ENCODE measurements at places on chromosomes 1 and 21. TPM values are rescaled to one million over a fixed set of nuclear protein-coding genes. Genes with fewer than 3 reads are reported as not detected.

DNA sequence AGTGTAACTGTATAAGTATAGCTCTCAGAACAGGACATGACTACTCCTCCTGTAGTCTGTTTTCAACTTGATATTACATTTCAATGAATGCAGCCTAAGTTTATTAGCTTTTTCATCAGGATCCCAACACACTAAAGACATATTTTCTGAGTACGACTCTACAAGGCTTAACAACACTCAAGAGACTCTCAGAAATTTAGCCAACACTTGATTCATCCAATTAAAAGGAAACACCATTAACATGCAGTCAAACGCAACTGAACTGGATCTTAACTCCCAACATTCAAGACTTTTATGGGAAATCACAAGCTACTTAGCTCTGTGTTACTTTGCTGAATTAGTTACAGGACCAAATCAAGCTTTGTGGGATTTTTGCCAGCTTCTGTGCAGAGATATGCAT, 65.2 kb upstream of the SGIP1 start:
- no peaks in the 10 kb centered on the region for H3K36me3 ChIP-seq
- H3K27me3 ChIP-seq, result no peaks in the 10 kb centered on the region
- H3K4me1 ChIP-seq, result no peaks in the 10 kb centered on the region
- no peak overlapping the region for H3K27ac ChIP-seq
- DNase-seq, result no peak
- H3K4me3 ChIP-seq, result no peak overlapping the region

Gene RHOU
- total RNA-seq, result 16.4 TPM

Gene LCA5L
- 0.42 TPM for total RNA-seq

Gene VPS13D
- total RNA-seq, result 37.9 TPM

Gene FCRL1
- total RNA-seq, result not detected

Gene BPNT1
- total RNA-seq, result 36.8 TPM

Gene CD244
- 0.28 TPM for total RNA-seq

GRCh38 chr1:23548704-23549143, 10.6 kb downstream of the ID3 start:
- H3K4me3 ChIP-seq, result no peak overlapping the region
- DNase-seq, result peak; percentile 46
- H3K27me3 ChIP-seq, result no peaks in the 10 kb centered on the region
- H3K4me1 ChIP-seq, result peaks cover 13% of the 10 kb centered on the region

- no peaks in the 10 kb centered on the region for H3K36me3 ChIP-seq
- H3K4me3 ChIP-seq, result no peak overlapping the region
- no peak for DNase-seq
- H3K27me3 ChIP-seq, result no peaks in the 10 kb centered on the region
- H3K27ac ChIP-seq, result no peak overlapping the region
Observed at GRCh38 chr1:152497273-152497672, 13.3 kb upstream of the LCE5A start.

Gene TMEM240
- total RNA-seq, result 2.0 TPM

- H3K4me1 ChIP-seq, result no peaks in the 10 kb centered on the region
- no peaks in the 10 kb centered on the region for H3K27me3 ChIP-seq
- no peaks in the 10 kb centered on the region for H3K36me3 ChIP-seq
- DNase-seq, result no peak
- no peak overlapping the region for H3K27ac ChIP-seq
- H3K4me3 ChIP-seq, result no peak overlapping the region
Observed at GRCh38 chr1:57202241-57202640, 221.6 kb downstream of the DAB1 start.

DNA sequence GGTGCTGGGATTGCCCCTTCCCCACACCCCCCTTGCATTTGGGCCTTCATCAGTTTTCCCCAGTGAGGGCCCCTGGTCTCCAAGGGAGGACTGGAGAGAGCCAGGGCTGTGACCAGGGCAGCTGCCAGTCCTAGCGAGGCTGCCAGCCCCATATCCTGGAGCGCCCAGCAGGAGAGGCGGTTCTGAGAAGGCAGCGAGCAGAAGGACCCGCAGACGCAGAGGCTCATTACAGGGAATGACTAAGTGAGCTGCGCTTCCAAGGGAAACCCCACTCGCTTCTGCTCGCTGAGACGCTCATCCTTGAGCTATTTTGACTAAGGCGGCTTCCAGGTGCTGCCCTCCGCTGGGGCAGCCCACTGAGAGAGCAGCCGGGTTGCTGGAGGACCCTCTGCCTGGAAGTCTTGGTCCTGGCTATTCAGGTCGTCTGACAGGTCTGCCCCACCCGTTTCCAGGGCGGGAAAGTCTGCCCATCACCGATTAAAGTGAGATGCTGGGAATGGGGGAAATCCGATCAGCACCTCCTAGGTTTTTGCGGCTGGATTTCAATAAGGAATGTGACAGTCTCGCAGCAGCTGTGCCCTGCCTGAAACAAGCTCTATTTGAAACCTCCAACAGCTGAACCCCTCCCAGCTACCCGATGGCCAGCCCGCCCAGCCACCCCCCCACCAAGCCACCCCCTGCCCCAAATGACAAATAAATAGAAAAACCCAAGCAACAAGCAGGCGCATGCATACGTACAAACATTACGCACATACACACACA, 2.8 kb downstream of the KCNN3 start:
- peaks cover 11% of the 10 kb centered on the region for H3K4me1 ChIP-seq
- peak overlapping the region; percentile 56 for H3K27ac ChIP-seq
- no peak overlapping the region for H3K4me3 ChIP-seq
- no peaks in the 10 kb centered on the region for H3K36me3 ChIP-seq
- DNase-seq, result no peak

DNA sequence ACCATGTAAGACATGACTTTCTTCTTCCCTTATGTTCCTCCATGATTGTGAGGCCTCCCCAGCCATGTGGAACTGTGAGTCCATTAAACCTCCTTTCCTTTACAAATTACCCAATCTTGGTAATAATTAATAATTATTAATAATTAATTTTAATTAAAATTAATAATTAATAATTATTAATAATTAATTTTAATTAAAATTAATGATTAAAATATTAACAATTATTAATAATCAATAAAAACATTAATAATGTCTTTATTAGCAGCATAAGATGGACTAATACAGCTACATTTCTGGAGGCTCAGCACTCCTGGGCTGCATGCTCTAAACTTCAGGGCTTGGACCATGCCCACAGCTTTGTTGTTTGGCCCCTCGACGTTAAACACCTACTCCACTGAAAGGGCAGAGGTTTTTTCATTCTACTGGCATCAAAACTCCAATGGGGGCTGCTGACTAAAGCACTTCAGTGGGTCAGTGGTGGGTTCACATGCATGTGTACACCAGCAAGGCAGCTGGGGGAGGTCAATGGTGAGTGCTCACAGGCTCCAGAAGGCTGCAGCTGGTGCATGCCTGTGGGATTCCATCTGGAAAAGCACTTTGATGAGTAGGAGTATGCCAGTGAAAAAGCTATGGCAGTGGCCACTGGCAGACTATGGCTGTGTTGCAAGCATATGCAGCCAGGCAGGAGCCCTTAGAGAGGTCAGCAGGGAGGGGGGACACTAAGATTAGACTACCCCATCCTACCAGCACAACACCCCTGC, 561.3 kb downstream of the NCAM2 start:
- no peaks in the 10 kb centered on the region for H3K36me3 ChIP-seq
- DNase-seq, result no peak
- no peak overlapping the region for H3K27ac ChIP-seq

DNA sequence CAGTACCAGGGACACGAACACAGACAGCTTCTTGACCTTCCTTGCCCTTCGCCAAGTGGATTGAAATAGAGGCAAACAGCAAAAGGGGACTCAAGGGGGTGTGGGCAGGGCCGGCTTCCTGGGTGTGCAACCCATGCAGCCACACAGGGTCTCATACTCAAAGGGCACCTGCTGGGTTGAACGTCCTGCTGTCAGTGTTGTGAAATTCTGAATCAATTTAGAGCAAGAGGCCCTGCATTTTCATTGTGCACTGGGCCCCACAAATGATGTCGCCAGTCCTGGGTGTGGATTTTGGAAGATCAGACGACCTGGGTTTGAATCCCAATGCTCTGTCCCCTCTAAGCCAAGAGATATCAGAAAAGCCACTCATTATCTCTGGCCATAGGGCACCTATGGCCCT, 51.1 kb downstream of the CASZ1 start:
- no peaks in the 10 kb centered on the region for H3K27me3 ChIP-seq
- H3K36me3 ChIP-seq, result no peaks in the 10 kb centered on the region
- no peak for DNase-seq
- H3K27ac ChIP-seq, result no peak overlapping the region

Gene TNFSF4
- total RNA-seq, result 1.4 TPM

- H3K27me3 ChIP-seq, result no peaks in the 10 kb centered on the region
- no peaks in the 10 kb centered on the region for H3K36me3 ChIP-seq
- no peaks in the 10 kb centered on the region for H3K4me1 ChIP-seq
- H3K27ac ChIP-seq, result no peak overlapping the region
Observed at GRCh38 chr21:35652872-35653271, 407.5 kb downstream of the SETD4 start.

DNA sequence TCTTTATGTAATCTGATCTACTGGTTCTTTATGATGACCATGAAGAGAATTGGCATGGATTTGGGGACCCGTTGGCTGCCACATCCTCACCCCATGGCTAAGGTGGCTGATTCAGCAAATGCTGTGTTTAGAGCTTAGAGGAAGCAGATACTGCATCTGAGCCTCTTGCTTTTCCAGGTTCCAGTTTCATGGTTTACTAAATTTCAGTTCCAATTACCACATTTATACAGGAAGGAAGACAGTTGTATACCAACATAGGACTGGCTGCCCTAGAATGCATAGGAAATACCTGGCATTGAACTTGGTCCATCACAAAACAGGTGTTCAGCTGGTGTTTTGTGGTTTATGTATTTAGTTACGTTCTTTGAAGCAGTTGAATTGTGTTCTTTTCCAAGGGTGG, 107.1 kb downstream of the ST3GAL3 start:
- H3K27ac ChIP-seq, result no peak overlapping the region
- no peak overlapping the region for H3K4me3 ChIP-seq
- peaks cover 5% of the 10 kb centered on the region for H3K4me1 ChIP-seq

- no peaks in the 10 kb centered on the region for H3K4me1 ChIP-seq
- no peak overlapping the region for H3K27ac ChIP-seq
- H3K27me3 ChIP-seq, result peaks cover 13% of the 10 kb centered on the region
- no peak for DNase-seq
- H3K36me3 ChIP-seq, result no peaks in the 10 kb centered on the region
- no peak overlapping the region for H3K4me3 ChIP-seq
Observed at GRCh38 chr1:24878775-24879742, 51.0 kb downstream of the RUNX3 start.

GRCh38 chr1:38012363-38013226, at the start of gene UTP11:
Gene UTP11, plus strand, starts transcription at chr1:38012734. Its CDS starts 69 bp downstream, at chr1:38012803.
- H3K27me3 ChIP-seq, result no peaks in the 10 kb centered on the region
- peak; percentile 99 for DNase-seq
- peak within 1 kb of the TSS; percentile 85 for H3K4me3 ChIP-seq
- peaks cover 33% of the 10 kb centered on the region for H3K4me1 ChIP-seq

DNA sequence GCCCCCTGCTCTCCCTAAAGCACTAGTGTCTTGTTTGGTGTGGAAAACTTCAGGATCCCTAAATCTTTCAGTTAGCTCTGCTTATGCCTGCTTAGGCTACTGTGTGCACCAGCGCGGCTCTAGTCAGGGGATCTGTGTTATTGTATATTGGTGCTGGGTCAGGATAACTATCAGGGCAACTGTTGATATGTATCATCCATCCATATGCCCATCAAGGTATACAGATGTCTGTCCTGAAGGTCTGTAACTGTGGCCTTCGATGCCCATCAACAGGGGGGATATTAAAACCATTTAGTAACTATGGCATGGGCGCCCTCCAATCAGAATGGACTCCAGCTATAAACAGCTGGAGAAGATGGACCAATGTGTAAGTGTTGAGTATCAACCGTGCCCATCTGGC, 12.4 kb downstream of the NT5C1A start:
- H3K4me1 ChIP-seq, result no peaks in the 10 kb centered on the region
- H3K27me3 ChIP-seq, result no peaks in the 10 kb centered on the region
- no peak overlapping the region for H3K4me3 ChIP-seq
- H3K36me3 ChIP-seq, result no peaks in the 10 kb centered on the region
- no peak overlapping the region for H3K27ac ChIP-seq

Gene TTLL10
- total RNA-seq, result not detected

- DNase-seq, result no peak
- H3K27me3 ChIP-seq, result peaks cover 67% of the 10 kb centered on the region
- no peak overlapping the region for H3K4me3 ChIP-seq
- peaks cover 11% of the 10 kb centered on the region for H3K4me1 ChIP-seq
- no peak overlapping the region for H3K27ac ChIP-seq
- H3K36me3 ChIP-seq, result no peaks in the 10 kb centered on the region
Observed at GRCh38 chr1:1061682-1062345, 12.3 kb downstream of the RNF223 start.

GRCh38 chr1:84705513-84705912, 15.3 kb upstream of the SSX2IP start:
- H3K4me1 ChIP-seq, result no peaks in the 10 kb centered on the region
- H3K27ac ChIP-seq, result no peak overlapping the region
- no peak for DNase-seq
- no peaks in the 10 kb centered on the region for H3K27me3 ChIP-seq
- H3K4me3 ChIP-seq, result no peak overlapping the region

Gene OR6N1
- total RNA-seq, result not detected

DNA sequence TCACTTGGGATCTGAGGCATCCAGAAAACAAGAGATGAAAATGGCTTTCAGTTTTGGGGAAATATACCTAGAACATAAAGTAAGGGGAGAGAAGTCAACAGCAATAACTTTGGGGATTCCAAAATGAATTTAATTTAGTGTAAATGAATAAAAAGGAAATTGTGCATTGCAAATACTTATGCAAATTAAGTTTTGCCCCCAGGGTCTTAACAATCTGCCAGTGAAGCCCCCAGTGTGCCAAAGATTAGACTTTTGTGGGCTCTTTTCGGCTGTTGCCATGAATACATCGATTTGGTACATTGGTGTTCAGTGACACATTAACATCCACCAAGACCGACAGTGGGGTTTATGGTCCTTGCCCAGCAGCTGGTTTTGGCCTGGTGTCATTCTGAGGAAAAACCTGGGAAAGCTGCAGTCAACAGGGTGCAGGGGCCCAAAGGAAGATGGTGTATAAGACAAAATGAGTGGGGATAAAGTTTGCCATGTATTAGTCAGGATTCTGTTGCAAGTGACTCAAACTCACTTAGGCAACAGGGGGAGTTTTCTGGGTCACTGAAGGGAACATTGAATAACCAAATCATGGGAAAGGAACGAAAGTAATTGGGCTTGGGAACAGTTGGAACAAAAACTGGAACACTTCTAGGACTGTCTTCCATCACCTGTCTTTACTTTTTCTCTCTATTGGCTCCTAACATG, 30.2 kb upstream of the IGSF3 start:
- no peaks in the 10 kb centered on the region for H3K36me3 ChIP-seq
- H3K4me3 ChIP-seq, result no peak overlapping the region
- H3K27me3 ChIP-seq, result no peaks in the 10 kb centered on the region
- no peaks in the 10 kb centered on the region for H3K4me1 ChIP-seq
- H3K27ac ChIP-seq, result no peak overlapping the region

DNA sequence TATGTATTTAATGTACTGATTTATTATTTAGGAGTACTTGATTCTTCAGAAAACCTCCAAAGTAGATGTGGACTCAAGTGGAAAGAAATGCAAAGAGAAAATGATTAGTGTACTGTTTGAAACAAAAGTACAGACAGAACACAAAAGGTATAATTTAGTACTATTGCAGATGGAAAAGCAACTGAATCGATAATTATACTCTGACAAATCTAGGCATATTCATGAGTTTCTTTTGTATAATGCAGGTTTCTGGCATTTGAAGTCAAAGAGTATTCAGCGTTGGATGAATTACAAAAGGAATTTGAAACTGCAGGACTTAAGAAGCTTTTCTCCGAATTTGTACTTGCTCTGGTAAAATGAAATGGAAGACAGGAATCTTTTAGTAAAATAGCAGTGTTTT, 12.5 kb downstream of the RWDD3 start:
- H3K27ac ChIP-seq, result no peak overlapping the region
- H3K4me1 ChIP-seq, result no peaks in the 10 kb centered on the region
- H3K36me3 ChIP-seq, result peaks cover 4% of the 10 kb centered on the region
- no peaks in the 10 kb centered on the region for H3K27me3 ChIP-seq
- DNase-seq, result no peak

Data from adrenal gland (tissue), 19 donors.